ENCODE measurements at places on chromosomes 4 and X. TPM values are rescaled to one million over a fixed set of nuclear protein-coding genes. Genes with fewer than 3 reads are reported as not detected.

Gene SMIM10
- total RNA-seq = 71.7 TPM

Gene MGARP
- 3.1 TPM for total RNA-seq

Gene RPA4
- total RNA-seq = 10.6 TPM

Gene SLIT2
- 5.5 TPM for total RNA-seq

Gene MAGEA11
- 6.8 TPM for total RNA-seq

Gene TRIM61
- 4.5 TPM for total RNA-seq

Gene UGT2A1
- 0.12 TPM for total RNA-seq

Gene PAGE5
- 20.3 TPM for total RNA-seq

Gene MUC7
- total RNA-seq = not detected

Gene PLAC8
- total RNA-seq = 1.3 TPM

Gene USP9X
- 135 TPM for total RNA-seq

Gene TAF7L
- total RNA-seq = 80.1 TPM

Gene SLC16A2
- total RNA-seq = 3.2 TPM

Data from testis (tissue), 5 donors.